ENCODE measurements at places on chromosomes 5 and 9.

- DNase-seq = no peak
Observed at GRCh38 chr5:52997424-52997823, 8.3 kb downstream of the ITGA2 start.

DNA sequence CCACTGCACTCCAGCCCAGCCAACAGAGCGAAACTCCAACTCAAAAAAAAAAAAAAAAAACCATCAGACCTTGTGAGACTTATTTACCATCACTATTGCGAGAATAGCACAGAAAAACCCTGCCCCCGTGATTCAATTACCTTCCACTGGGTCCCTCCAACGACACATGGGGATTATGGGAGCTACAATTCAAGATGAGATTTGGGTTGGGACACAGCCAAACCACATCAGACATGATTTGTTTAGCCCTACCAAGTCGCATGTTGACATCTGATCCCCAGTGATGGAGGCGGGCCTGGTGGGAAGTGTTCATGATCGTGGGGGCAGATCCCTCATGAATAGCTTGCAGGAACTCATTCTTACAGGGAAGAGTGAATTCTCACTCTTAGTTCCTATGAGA, 26.6 kb downstream of the MYO10 start:
- no peak for DNase-seq

- DNase-seq = no peak
Observed at GRCh38 chr9:108643731-108644510, 211.9 kb downstream of the ACTL7B start.

DNA sequence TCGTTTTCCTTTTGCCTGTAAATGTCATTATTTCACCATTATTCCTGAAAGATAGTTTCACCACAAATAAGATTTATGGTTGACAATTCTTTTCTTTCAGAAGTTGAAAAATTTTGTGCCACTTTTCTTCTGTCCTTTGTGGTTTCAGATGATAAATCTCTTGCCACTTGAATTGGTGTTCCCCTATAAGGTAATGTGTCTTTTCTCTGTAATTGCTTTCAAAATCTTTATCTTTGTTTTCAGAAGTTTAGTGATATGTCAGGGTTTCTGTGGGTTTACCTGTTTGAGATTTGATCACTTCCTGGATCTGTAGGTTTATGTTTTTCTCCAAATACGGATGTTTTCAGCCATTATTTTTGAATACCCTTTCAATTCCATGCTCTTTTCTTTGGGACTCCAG, 14.6 kb downstream of the RASA1 start:
- no peak for DNase-seq

DNA sequence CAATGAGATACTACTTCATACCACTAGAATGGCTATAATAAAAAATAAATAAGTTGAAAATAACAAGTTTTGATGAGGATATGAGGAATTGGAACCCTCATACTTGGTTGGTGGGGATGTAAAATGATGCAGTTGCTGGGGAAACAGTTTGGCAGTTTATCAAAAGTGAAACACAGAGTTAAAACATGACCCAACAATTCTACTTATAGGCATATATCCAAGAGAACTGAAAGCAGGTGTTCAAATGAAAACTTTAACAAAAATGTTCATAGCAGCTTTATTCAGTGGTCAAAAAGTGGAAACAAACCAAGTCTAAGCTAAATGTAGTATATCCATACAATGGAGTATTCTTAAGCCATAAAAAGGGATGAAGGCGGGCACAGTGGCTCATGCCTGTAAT, 13.1 kb upstream of the LHFPL2 start:
- no peak for DNase-seq

DNA sequence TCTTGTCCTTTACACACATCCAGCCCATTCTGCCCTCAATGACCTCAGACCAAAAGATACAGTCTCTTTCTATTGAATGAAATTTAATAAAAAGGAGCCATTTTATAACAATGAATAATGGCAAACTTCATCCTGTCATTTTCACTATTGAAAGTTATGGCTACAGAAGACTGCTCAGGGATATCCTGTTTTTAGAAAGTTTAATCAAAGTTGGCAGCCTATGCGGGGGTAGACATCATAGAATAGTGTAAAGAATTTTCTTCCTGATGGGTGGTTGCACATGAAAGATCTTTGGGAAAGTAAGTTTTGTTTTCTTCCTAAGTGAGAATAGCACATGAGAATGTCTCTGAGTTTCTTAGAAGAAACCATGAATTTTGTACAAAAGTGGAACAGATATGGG, 670.4 kb upstream of the CDH6 start:
- DNase-seq = no peak

GRCh38 chr5:36596247-36596646, 10.2 kb upstream of the SLC1A3 start:
- DNase-seq = no peak

DNA sequence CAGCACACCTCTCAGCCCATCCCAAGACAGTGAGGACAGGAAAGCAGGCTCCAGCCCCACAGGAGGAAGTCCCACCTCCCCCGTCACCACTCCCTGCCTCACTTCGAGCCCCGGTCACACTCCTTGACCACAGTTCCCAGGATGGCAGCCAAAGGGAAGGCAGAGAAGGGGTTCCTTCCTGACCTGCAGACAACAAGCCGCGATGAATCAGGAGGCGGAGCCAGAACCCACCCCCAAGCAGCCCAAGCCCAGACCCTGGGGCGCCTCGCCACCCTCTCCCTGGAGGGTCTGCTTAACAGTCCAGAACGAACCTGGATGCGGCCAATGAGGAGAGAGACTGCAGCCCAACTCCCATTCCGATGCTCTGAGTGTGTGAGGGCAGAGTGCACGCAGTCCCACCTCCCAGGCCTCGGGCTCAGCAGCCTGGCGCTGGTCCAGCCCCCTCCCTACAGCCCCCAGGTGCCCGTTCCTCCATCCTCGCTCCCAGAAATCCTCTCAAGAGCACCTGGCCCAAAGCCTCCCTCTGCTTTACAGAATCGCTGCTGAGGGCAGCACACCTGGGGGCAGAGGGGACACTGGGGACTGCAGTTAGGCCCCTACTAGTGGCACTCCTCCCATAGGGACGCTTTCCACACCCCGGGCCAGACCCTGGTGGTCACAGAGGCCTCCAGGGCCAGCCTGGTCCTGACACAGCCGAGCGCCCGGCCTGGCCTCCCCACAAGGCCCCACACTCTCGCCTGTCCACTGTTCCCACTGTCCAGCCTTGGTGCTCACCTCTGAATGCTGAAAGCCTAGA, 69.6 kb upstream of the LRRTM2 start:
- DNase-seq = no peak

DNA sequence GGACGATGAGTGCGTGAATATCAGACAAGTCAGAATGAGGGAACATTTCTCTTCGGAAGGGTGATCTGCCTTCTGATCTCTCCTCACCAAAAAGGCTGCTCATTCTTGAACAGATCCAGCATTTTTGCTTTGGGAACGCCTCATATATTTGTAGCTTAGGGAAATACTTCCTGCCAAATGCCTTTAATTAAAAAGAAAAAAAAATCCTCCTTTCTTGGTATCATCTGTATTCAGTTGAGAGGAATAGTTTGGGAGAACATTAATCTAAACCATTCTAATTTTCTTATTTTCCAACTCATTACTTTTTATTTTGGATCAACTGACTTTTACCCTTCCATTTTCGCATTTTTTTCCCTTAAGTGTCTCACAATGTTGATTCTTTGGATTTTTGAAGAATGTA, 163.4 kb downstream of the SNX18 start:
- DNase-seq = no peak

GRCh38 chr5:124591583-124591982, 154.9 kb downstream of the ZNF608 start:
- no peak for DNase-seq

DNA sequence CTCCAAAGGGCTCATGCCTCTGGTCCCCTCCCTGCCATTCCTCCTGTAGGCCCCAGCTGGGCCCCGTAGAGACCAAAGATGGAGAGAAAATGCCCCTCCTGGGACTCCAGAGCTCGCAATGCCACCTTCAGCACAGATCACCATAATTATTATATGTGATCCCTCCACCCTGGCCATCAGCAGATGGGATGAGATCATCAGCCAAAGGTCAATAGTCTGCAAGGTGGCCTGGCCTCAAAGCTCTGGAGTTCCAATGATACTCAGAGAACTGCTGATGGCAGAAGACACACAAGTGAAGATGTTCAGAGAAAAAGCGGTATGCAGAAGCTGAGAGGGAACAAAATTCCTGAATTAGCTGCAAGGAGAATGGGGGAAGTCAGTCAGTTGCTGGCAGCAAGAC, 5.0 kb downstream of the RPP25L start:
- no peak for DNase-seq

- DNase-seq = no peak
Observed at GRCh38 chr5:167389537-167389936, 901.9 kb upstream of the WWC1 start.

- no peak for DNase-seq
Observed at GRCh38 chr9:3992222-3992621, 307.6 kb downstream of the GLIS3 start.

DNA sequence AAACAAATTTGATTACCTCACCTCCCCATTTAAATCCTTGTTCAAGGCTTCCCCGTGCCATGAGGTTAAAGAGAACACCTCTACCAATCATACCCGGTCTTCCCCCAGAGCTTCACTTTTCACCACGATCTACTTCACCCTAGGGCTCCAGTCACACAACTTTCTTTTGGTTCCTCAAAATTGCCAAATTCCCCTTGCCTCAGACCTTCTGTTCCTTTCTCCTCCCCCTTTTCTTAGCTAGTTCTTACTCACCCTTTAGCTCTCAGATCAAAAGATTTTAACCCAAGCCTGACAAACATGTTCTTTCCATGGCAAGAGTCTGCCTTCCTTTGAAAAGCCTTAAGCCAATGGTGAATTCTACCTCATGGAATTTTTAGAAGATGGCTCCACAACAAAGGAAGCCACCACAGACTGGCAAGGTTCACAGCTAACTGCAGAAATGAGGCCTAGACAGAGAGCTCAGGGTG, 56.7 kb downstream of the MAPKAP1 start:
- DNase-seq = no peak

DNA sequence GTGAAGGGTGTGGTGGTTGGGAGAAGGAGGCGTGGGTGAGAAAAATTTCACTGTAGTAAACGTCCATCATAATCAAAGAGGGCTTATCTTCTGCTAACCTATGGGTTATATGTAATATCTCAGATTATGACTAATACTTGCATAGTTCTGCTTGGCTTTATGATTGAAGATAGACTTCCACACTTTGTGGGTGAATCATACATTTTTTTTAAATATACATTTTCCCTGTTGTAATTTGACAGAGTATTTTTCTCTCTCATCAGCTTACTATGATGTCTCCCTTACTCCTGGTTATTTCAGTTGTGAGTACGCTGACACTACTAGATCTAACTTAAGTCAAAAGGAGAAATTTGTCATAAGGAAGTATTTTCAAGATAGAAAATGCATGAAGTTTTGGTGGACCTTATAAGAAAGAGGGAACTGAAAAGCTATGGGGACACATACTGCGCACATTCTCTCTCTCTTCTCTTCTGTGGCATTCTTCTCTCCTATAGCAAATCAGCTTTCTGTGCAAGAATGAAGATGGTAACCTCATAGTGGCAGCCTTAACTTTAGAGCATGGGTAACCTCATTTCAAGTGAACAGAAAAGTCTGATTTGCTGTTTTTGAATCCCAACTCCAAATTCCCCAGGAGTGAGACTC, 4.9 kb upstream of the JAK2 start:
- no peak for DNase-seq

- DNase-seq = no peak
Observed at GRCh38 chr9:126156898-126157297, 169.7 kb upstream of the MVB12B start.

All from activated CD8-positive, alpha-beta memory T cell treated with anti-CD3 and anti-CD28 coated beads for 4 hours (primary cell).